GM12865 (cell line): ENCODE measurements at places on chromosomes 5 and 9.

- DNase-seq = no peak
These were observed 587.0 kb downstream of the CDH18 start for GRCh38 chr5:19401032-19401431.

- DNase-seq = no peak
These were observed 57.2 kb upstream of the RNF130 start for GRCh38 chr5:180128671-180129261.

DNA sequence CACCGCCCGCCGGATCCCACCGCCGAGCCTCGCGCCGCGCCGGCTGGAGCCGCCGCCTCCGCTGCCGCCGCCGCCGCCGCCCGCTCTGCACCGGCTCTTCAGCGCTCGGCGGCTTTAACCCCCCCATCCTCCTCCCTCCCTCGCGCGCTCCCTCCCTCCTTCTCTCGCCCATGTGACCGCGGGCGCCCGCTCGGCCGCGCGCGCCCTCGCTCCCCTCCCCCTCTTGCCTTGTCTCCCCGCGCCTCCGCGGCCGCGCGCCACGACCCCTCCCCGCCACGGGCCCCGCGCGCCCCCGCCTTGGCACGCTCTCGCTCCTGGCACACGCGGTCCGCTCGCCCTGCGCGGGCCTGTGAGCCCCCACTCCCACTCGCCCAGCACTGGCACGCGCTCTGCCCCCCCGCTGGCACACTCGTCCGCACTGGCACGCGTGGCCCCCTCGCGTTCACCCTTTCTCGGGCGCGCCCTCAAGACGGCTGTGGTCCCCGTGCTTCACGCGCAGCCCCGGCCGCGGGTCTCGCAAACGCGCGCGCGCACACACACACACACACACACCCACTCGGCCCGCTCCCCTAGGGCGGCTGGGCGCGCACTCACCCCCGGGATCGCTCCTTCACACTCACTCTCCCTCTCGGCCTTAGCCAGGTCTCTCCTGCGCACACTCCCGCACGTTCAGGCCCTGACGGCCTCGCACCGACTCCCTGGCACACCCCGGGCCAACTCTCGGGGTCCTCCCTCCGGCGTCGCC is at the start of gene CNTFR:
CNTFR (minus strand) TSS at position 89 of the 745 bp plus-strand sequence. CDS start 20,743 bp downstream, outside the sequence.
- DNase-seq = no peak

GRCh38 chr5:177444106-177445051 is 2.2 kb upstream of the PRR7 start:
- peak; percentile 54 for DNase-seq

- DNase-seq = peak; percentile 28
These were observed 15.3 kb downstream of the C9orf152 start for GRCh38 chr9:110192531-110193261.

DNA sequence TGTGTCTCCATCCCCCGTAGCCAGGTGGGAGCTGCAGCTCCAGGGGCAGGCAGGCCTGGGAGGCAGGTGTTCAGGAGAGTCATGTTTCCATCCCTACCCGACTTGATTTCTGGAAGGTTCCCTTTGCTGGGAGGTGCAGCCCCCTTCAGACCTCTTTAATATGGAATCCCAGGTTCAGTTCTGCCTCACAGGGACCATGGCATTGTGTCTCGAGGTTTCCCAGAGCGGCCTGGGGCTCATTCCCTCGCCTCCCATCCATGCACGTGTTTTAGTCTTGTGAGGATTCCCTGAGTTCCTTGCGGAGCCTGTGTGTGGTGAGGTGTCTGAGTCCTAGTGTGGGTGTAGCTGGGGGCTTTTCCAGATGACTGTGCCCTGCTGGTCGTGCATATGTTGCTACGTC is 16.5 kb upstream of the AHRR start:
- DNase-seq = no peak

GRCh38 chr5:159240301-159240870 is 22.7 kb upstream of the UBLCP1 start:
- DNase-seq = no peak

DNA sequence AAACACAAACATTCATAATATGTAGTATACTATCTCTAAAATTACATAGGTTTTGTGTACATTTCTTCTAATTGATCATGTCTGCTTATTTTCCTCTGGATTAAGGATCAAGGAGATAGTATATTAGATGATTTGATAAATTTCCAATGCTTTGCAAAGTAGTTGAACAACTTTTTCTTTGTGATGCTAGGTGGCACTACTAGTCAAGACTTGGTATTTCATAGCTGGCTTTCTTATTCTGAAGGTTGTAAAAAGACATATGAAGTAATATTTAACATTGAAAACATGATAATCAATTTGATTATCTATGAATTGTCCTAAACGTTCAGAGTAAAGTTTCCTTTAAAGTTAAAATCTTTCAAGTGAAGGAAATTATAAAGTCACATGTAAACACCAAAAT is 106.1 kb upstream of the FGF10 start:
- no peak for DNase-seq

DNA sequence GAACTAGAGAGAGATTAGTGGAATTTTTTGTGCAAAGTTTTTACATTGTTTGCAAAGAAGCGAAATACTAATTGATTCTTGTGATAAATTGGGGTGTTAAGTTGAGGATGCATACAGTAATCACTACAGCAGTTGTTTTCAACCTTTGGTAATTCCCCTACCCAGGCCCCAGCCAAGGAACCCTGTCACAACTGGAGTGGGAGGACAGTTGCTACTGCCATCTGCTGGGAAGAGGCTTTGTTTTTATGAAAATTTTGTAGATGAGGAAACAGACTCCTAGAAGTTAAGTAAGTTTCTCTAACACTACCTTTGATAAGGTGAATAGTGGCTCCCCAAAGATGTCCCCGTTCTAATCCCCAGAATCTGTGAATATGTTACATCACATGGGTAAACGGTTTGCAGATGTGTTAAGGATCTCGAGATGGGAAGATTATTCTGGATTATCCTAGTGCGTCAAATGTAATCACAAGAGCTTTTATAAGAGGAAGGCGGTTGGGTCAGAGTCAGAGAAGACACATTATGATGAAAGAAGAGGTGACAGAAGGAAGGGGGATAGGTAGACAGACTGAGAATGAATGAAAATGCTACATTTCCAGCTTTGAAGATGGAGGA is 34.0 kb upstream of the PPP1R2B start:
- DNase-seq = peak; percentile 60

DNA sequence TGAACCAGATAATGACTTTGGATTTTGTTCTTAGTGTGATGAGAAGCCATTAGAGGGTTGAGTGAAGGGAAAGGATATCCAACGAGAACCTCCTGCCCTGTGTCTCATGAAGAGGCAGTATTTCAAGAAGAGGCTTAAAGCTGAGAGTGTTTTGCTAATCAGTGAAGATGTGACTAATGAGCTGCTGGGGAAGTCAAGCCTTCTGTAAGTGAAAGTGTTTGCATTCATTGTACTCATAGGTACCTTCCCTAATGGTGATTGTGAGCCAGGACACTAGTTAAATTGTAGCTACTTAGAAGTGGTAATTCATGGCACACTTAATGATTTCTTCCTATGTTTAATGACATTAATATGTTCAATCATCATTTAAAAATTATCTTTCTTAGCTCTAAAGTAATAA is 23.7 kb downstream of the PIP5K1B start:
- no peak for DNase-seq

GRCh38 chr5:27706832-27707231 is 668.4 kb upstream of the CDH9 start:
- no peak for DNase-seq

- no peak for DNase-seq
These were observed 18.8 kb downstream of the TICAM2 start for GRCh38 chr5:115583474-115583873.
